ENCODE measurements at places on chromosomes 7 and 10. TPM values are rescaled to one million over a fixed set of nuclear protein-coding genes. Genes with fewer than 3 reads are reported as not detected.

GRCh38 chr7:134474828-134475227 is 15.9 kb upstream of the AKR1B1 start:
- no peak for DNase-seq

DNA sequence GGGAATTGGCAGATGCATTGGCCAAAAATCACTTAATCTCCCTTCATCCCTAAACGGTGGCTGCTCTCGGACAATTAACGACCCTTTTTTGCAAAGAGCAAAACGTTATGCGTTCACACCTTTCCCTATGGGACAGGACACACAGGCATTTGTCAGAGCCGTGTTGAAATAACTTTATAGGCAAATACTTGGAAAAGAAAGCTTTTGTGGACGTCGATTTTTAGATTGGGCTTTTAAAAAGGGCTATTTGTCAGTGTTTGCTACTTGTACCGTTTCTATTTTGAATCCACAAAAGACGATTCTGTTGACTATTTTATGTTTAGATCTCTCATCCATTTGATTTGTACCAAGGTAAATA is 245.6 kb downstream of the SLC25A13 start:
- no peak for DNase-seq

- no peak for DNase-seq
Observed at GRCh38 chr7:47536661-47537611, 45.0 kb downstream of the TNS3 start.

- peak; percentile 5 for DNase-seq
Observed at GRCh38 chr10:119932631-119933030, 40.1 kb downstream of the SEC23IP start.

DNA sequence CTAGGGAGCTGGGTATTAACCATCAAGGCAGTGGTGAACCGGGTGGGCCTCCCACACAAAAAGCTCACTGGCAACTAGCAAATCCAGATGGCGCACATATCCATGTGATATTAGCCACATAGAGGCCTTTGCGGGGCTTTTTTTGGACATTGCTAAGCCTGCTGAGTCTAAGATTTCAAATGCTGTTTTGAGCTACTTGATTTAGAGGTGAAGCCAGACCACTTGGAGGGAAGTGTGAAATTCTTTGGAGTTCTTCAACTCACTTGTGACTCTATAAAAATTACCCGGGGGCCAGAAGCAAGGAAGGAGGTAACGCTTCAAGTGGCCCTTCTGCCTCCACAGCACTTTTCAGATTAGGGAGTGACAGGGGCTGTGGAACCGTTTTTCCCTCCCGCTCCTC is 619.8 kb upstream of the GALNT17 start:
- no peak for DNase-seq

DNA sequence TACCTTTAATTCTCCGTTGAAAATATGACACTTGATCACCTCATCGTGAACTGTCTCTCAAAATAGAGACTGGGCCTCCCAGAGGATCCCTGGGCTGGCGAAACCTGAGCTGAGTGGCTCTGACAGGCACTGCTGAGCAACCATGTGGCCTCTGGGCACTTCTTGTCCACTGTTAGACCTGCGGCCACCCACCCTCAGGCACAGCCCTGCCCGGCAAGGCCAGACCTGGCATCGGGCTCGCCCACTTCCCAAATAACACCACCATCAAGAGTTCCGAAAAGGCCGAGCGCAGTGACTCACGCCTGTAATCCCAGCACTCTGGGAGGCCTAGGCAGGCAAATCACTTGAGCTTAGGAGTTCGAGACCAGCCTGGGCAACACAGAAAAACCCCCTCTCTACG is 82.5 kb downstream of the COBL start:
- no peak for DNase-seq

GRCh38 chr7:56609852-56610355 is 493.7 kb upstream of the NUPR2 start:
- no peak for DNase-seq

DNA sequence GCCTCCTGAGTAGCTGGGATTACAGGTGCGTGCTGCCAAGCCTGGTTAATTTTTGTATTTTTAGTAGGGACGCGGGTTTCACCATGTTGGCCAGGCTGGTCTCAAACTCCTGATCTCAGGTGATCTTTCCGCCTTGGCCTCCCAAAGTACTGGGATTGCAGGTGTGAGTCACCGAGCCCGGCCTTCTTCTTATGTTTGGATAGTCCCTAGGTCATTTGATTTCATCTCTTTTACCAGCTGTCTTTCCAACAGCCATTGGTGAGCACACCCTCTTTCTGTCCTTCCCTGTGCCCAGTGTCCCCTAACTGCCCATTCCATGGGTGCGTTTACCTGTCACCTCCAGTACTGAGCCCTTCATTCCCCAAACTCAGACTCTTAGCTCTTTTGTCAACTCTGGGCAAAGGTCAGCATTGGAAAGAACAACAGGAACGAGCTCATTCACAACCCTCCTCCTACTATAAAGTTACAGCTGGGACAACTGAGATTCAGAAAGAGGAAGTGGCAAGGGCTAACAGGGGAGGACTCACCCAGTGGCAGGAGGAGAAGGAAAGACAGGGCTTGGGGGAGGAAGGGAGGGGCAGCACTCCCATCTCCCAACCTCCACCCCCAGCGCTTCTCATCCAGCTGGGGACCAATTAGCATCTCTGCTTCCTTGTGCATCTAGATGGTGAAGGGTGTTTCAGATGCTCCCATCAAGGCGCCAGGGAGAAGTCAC is 5.6 kb downstream of the SSC4D start:
- no peak for DNase-seq

- DNase-seq: no peak
Observed at GRCh38 chr10:72322280-72323058, 32.2 kb downstream of the DNAJB12 start.

DNA sequence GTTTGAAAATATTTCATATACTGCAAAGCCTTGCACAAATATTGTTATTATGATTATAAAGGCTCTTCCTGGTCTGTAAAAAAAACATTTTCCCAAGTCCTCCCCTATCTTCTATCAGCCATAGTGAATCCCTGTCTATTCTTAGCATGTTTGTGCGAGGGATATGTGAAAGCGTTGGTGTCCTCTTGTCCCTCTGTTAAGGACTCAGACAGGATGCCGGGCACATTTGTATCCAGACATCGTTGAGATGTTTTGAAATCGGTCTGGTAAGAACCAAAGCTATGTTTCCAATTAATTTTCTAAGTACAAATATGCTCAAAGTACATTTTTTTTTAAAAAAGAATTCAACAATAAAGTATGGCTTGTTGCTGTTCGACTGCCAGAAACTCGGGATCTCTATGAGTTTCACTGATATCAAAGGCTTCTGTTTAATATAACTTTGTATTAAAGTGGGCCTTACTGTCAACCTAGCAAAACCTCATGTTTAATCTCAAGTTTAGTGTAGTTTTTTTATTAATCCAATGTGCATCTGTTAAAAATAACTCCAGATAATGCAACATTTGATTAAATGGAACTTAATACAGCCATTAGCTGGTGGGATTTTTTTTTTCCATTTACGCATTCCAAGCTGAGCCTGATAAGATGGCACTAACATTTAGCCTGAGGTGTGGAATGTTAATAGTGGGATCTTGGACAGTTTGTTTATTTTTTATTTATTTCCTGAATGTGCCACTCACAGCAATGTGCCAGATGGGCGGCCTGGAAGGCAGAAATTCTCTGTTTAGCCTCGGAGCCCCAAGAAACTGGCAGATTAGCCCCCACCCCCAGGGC is 754.3 kb downstream of the LRMDA start:
- DNase-seq: no peak

- DNase-seq: no peak
Observed at GRCh38 chr7:98868450-98868849, 1.4 kb downstream of the TMEM130 start.

DNA sequence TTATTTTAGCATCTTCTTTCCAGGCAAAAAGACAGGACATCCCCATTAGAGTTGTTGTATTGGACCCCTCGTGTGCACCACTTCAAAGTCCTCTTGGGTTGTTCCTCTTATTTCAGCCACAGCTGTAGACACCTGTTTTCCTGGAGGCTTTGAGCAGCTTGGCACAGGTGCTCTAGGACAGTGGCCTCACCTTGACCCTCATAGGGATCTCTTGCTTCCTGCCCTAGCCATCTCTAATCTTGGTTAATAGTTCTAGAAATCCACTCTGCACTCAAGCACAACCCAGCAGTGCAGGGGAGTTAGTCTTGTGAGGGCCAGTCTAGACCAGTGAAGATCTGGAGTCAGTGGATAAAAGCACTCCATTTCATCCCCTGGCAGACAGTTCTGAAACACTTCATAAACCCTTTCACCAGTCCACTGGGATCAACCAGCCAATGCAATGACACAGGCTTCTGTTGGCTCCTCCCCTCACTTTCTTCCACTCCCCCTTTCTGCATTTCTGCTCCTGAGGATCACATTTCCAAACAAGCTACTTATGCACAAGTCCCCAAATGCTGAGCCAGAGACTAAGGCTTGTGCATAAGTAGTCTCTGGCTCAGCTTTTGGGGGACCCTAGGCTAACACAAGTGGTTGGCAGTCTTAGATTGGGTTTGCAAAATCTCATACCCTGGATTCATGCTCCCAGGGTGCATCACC is 131.5 kb upstream of the LAMB4 start:
- DNase-seq: no peak

DNA sequence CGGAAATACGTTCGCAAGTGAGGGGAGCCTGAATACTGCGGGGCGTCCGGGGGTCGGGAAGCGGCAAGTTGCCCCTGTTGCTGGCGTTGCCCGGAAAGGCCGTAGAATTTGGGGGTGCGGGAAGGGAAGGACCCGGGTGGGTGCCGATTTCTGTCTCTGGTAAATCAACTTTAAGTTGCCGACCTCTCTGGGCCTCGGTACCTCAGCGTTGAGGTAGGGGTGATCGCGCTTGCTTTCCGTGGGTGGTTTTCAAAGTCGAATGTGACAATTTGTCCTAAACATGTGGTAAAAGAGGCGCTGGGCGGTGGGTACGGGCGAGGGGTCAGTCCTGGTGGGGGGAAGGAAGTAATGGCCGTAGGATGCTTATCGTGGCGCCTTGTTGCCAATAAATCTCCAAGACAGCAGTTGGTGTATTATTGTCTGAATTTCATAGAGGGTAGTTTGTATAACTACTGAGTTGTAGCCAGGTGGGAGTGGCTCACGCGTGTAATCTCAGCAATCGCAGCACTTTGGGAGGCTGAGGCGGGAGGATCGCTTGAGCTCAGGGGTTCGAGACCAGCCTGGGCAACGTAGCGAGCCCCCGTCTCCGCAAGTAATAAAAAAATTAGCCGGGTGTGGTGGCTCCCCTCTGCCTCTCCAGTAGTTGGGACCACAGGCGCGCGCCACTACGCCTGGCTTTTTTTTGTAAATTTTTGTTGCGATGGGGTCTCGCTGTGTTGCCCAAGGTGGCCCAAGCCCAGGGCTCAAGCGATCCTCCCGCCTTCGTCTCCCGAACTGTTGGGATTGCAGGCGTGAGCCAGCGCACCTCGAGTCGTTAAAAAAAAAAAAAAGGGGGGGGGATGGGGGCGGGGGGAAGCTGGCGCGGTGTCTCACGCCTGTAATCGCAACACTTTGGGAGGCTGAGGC is 644 bp downstream of the BUD23 start:
- DNase-seq: no peak

DNA sequence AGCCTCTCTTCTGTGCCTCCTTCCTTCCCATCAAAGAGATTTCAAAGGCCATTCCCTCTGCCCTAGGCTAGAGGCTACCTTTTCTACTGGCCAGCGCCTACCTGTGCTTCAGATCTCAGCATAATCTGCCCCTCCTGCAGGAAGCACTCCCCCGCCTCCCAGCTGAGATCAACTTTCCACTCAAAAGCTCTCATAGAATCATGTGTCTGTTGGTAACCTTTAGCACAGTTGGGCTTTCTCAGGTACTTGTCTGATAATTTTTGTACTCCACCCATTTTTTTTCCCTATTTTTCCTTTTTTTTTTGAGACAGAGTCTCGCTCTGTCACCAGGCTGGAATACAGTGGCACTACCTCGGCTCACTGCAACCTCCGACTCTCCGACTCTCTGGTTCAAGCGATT is 231.0 kb upstream of the PRSS58 start:
- no peak for DNase-seq

DNA sequence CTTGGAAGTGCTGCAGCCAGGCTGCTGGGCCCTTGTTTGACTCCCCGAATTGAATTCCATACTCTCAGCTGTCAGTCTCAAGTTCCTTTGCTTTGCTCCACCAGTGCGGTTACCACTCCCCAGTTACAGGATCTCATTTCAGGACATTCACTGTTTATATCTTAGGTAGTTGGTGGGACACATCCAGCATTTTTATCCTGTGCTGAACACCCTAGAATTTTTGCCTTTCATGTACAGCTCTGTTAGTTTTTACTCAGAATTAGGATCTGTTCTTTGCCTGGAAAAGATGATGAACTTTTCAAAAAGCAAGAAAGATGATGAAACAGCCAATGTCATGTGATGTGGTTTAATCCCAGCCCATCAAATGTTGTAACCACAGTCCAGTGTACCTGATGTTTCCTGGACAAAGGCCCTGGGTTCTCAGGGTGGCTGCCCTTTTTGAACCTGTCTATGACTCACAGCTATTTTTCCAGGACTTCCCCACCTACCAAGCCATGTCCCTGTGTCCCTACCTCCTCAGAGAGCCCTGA is 149.7 kb downstream of the NOC3L start:
- no peak for DNase-seq

DNA sequence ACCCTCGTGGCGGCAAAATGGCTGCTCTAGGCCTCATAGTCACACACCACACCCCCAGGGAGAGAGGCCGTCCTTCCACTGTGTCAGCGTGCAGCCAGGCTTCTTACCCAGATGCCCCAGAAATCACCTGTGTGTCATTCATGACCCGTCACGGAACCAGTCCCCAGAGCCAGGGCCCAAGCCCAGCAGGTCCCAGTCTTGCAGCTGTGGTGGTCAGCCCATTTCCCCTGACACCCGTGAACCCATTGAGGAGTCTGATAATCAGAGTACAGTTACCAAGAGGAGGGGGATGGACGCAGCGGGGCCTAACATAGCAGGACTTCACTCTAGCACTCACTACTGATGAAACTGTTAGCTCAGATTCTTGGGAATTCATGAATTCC is 112.1 kb downstream of the ACTR3B start:
- no peak for DNase-seq

Gene FAS
- 16.6 TPM for total RNA-seq

Gene SRGN
- 74.0 TPM for total RNA-seq

Gene MRC1
- 69.6 TPM for total RNA-seq

Gene FAM25G
- not detected for total RNA-seq

Gene NPY4R2
- total RNA-seq: not detected

Gene MRLN
- not detected for total RNA-seq

All from esophagus muscularis mucosa (tissue), 4 donors.